ENCODE measurements at places on chromosomes 7 and 10. TPM values are rescaled to one million over a fixed set of nuclear protein-coding genes. Genes with fewer than 3 reads are reported as not detected.

DNA sequence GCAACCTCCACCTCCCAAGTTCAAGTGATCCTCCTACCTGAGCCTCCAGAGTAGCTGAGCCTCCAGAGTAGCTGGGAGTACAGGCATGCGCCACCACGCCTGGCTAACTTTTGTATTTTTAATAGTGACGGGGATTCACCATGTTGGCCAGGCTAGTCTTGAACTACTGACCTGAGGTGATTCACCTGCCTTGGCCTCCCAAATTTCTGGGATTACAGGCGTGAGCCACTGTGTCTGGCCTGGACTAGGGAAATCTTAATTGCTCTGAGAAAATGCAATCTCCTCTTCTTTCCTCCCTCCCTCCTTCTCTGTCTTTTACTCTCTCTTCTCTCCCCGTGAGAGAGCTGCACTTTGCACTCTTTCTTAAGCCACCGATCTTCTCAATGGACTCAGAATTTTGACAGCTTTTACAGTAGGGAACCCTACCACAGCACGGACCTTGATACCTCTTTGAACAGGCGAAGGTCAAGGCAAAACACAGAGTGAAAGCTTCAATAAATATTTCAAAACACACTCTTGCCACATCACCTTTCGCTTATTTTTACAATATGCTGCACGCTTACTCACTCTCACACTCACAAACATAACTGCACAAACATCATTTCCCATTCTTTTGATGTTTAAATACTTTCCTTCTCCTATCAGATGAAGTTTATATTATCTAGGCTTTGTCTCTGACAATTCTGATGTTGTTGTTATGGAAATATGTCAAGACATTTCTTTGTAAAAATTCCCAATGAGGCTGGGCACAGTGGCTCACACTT is 173.4 kb upstream of the NRP1 start:
- DNase-seq = no peak
- H3K36me3 ChIP-seq = no peaks in the 10 kb centered on the region
- peaks cover 9% of the 10 kb centered on the region for H3K4me1 ChIP-seq
- H3K4me3 ChIP-seq = no peak overlapping the region
- H3K27ac ChIP-seq = peak overlapping the region; percentile 3

DNA sequence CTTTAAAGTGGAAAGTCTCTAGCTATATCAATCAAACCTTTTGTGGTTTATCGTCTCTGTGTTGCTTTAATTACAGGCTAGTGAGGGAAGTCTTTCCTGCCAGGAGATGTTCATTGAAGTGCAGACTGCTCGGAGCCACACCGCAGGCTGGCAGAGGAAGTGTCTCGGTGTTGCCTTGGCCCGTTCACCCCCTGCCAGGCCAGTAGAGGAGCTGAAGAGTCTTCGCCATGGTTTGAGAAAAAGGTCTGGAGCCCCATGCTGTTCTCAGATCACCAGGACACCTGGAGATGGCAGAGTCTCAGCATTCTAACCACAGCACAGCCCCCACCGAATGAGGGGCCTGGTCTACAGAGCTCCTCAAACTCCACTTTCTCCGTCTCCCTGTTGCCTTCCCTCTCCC is 275.9 kb upstream of the PLPP4 start:
- H3K36me3 ChIP-seq = no peaks in the 10 kb centered on the region
- DNase-seq = no peak
- H3K27ac ChIP-seq = no peak overlapping the region
- H3K27me3 ChIP-seq = no peaks in the 10 kb centered on the region
- H3K4me1 ChIP-seq = no peaks in the 10 kb centered on the region

- peaks cover 9% of the 10 kb centered on the region for H3K27me3 ChIP-seq
- DNase-seq = no peak
- no peaks in the 10 kb centered on the region for H3K36me3 ChIP-seq
- no peaks in the 10 kb centered on the region for H3K4me1 ChIP-seq
- no peak overlapping the region for H3K4me3 ChIP-seq
These were observed 191.2 kb upstream of the PRSS1 start for GRCh38 chr7:142557971-142558582.

- peak overlapping the region; percentile 56 for H3K27ac ChIP-seq
- H3K4me1 ChIP-seq = peaks cover 44% of the 10 kb centered on the region
- no peak for DNase-seq
- no peaks in the 10 kb centered on the region for H3K36me3 ChIP-seq
These were observed 44.7 kb downstream of the DOCK4 start for GRCh38 chr7:112161253-112162141.

Gene TBX20
- total RNA-seq = not detected

DNA sequence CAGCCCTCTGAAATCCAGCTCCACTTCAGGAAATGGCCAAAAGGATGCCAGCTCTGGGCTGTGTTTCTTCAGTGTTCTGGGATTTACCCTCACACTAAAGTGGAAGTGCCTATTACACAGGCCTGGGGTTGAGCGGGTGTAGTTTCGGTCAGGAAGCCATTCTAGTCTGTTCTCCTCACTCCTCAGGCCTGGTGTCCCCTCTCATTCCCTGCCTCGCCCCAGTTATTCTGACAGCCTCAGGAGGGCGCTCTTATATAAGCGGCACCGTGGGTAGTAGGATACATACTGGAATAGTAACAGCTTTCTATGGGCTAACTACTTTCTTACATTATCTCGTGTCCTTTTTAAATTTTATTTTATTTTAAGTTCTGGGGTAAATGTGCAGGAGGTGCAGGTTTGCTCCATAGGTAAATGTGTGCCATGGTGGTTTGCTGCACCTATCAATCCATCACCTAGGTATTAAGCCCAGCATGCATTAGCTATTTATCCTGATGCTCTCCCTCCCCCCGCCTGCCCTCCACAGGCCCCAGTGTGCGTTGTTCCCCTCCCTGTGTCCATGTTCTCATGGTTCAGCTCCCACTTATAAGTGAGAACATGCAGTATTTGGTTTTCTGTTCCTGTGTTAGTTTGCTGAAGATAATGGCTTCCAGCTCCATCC is 12.2 kb upstream of the LGI1 start:
- no peak overlapping the region for H3K27ac ChIP-seq
- DNase-seq = no peak
- H3K4me1 ChIP-seq = peaks cover 7% of the 10 kb centered on the region
- H3K27me3 ChIP-seq = no peaks in the 10 kb centered on the region
- H3K36me3 ChIP-seq = no peaks in the 10 kb centered on the region
- H3K4me3 ChIP-seq = no peak overlapping the region

GRCh38 chr7:114865564-114865963 is 56.3 kb upstream of the MDFIC start:
- H3K27ac ChIP-seq = no peak overlapping the region
- H3K4me1 ChIP-seq = no peaks in the 10 kb centered on the region
- peak; percentile 65 for DNase-seq

Gene FOXP2
- total RNA-seq = 7.6 TPM

Gene SAMD8
- total RNA-seq = 23.0 TPM

Gene CNNM1
- 0.69 TPM for total RNA-seq

DNA sequence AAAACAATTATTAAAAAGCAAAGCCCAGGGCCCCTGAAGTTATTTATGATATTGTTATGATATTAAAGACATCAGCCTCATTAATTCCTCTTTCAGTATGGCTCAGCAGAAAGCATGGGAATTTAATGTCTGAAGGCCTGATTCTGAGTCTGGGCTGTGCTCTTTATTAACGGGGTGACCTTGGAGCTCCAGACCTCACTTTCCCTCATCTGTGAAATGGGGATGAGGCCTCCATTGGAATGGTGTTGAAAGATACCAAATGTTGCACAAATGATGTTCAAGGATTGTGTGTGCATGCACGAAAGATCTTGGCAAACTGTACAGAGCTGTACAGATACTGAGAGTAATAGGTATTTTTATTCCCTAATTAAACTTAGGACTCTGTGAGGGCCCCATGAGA is 92.3 kb upstream of the PCBD1 start:
- no peak overlapping the region for H3K4me3 ChIP-seq
- H3K4me1 ChIP-seq = no peaks in the 10 kb centered on the region
- H3K27me3 ChIP-seq = no peaks in the 10 kb centered on the region
- no peak overlapping the region for H3K27ac ChIP-seq

- H3K4me3 ChIP-seq = no peak overlapping the region
- DNase-seq = no peak
- H3K27me3 ChIP-seq = no peaks in the 10 kb centered on the region
- H3K27ac ChIP-seq = peak overlapping the region; percentile 75
These were observed 34.0 kb downstream of the PODXL start for GRCh38 chr7:131522325-131522930.

Gene PRLHR
- total RNA-seq = not detected

Gene LIPJ
- total RNA-seq = not detected

DNA sequence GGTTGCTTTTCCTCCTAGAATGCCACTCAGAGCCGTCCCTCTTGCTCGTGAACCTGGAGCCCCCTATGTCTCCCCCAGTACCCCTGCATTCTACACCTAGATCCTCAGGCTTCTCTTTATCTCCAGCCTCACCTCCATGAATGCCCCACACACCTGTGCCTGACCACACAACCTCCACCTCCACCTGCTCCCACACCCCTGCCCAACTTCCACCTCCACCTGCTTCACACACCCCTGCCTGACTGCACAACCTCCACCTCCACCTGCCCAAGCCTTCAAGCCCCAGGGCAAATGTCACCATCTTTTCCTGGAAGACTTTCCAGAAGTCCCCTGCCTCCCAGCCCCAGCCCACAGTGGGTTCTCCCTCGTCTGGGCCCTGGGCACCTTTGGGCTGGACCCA is 6.9 kb upstream of the LFNG start:
- peaks cover 48% of the 10 kb centered on the region for H3K4me1 ChIP-seq
- H3K4me3 ChIP-seq = no peak overlapping the region
- no peaks in the 10 kb centered on the region for H3K36me3 ChIP-seq
- no peak overlapping the region for H3K27ac ChIP-seq

Gene EPHA1
- total RNA-seq = 13.9 TPM

- no peak overlapping the region for H3K27ac ChIP-seq
- no peaks in the 10 kb centered on the region for H3K36me3 ChIP-seq
- no peaks in the 10 kb centered on the region for H3K4me1 ChIP-seq
- no peak overlapping the region for H3K4me3 ChIP-seq
- DNase-seq = no peak
These were observed 41.7 kb upstream of the ARID5B start for GRCh38 chr10:61859786-61860185.

GRCh38 chr7:108454674-108455550 is 1.3 kb downstream of the NRCAM start:
- peak overlapping the region; percentile 49 for H3K4me3 ChIP-seq
- no peaks in the 10 kb centered on the region for H3K36me3 ChIP-seq

Gene IFRD1
- total RNA-seq = 49.9 TPM

DNA sequence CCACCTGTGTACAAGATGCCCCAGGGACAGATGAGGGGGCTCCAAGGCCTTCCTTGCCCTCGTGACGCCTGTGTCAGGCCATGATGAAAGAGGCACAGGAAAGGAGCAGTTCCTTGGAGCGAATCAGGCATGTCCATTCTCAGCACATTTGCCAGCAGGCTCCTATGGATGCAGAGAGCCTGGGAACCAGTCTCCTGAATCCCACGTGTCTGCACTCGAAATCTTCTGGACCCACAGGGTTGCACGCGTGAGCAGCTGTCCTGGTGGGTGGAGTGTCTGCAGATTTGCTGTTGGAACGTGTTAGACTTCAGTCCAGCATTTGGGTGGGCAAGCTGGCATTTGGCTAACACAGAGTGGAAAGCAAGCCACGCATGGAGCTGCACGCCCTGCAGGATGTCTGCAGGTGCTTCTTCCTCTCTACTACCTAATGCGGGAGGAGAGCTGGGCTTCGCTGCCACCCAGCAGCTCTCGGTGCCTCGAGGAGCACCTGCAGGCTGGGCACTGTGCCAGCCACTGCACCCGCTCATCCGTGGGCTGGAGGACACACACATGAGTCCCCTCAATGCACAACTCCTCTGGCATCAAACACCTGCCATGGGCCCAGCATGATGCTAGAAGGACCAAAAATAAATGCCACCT is 140.7 kb downstream of the PAXIP1 start:
- no peak overlapping the region for H3K27ac ChIP-seq
- DNase-seq = no peak
- no peaks in the 10 kb centered on the region for H3K4me1 ChIP-seq
- no peaks in the 10 kb centered on the region for H3K36me3 ChIP-seq

- peaks cover 13% of the 10 kb centered on the region for H3K36me3 ChIP-seq
- H3K4me3 ChIP-seq = peak overlapping the region; percentile 87
- DNase-seq = peak; percentile 65
- peaks cover 34% of the 10 kb centered on the region for H3K4me1 ChIP-seq
- H3K27ac ChIP-seq = peak overlapping the region; percentile 98
These were observed 605 bp upstream of the NFKB2 start for GRCh38 chr10:102394801-102395399.

GRCh38 chr7:78780560-78780959 is 672.9 kb downstream of the MAGI2 start:
- no peaks in the 10 kb centered on the region for H3K27me3 ChIP-seq
- no peak for DNase-seq
- no peak overlapping the region for H3K4me3 ChIP-seq
- no peak overlapping the region for H3K27ac ChIP-seq
- no peaks in the 10 kb centered on the region for H3K4me1 ChIP-seq

Gene PAX4
- not detected for total RNA-seq

DNA sequence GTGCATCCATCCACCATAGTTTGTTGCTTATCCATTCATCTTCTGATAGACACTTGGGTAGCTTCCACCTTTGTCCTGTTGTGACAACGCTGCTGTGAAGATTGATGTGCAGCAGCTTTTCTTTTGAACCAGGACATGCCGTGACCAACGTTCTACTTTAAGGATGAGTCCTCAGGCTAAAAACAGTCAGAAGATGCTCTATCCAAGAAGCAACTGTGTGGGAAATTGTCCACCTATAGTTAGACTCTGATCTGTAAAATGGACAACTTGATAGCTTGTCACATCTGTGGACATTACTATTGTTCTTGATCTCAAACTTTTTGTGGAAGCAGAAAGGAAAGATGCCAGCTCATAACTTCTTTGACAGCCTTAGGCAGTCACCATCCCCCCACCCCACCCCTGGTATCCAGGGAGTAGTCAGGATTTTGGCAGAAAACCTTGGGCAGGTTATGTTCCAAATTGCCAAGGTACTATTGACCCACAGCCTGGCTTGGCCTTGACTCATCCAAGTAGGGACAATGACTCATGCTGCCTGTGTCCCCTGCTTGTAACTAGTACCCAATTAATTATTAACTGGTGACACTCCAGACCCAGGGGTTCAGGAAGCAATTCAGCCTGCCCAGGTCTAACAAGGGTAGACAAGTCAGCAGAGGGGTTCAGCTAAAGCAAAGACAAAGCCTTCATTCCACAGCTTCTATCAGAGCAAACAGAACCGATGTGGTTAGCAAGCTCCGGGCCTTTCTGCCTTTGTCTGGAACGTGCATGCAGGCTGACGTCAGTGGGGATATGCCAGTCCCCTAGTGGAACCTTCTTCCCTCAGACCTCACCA is 99.6 kb upstream of the ANLN start:
- H3K36me3 ChIP-seq = no peaks in the 10 kb centered on the region
- no peak for DNase-seq
- no peak overlapping the region for H3K27ac ChIP-seq
- H3K4me3 ChIP-seq = no peak overlapping the region

Measured in upper lobe of right lung (tissue), 1 donor.